HCT116 (cell line): ENCODE measurements at places on chromosomes 2 and 18. TPM values are rescaled to one million over a fixed set of nuclear protein-coding genes. Genes with fewer than 3 reads are reported as not detected.

NXPH2 gene
- not detected for total RNA-seq

GAL3ST2 gene
- 0.44 TPM for total RNA-seq

KCNIP3 gene
- total RNA-seq, result 3.1 TPM

DNA sequence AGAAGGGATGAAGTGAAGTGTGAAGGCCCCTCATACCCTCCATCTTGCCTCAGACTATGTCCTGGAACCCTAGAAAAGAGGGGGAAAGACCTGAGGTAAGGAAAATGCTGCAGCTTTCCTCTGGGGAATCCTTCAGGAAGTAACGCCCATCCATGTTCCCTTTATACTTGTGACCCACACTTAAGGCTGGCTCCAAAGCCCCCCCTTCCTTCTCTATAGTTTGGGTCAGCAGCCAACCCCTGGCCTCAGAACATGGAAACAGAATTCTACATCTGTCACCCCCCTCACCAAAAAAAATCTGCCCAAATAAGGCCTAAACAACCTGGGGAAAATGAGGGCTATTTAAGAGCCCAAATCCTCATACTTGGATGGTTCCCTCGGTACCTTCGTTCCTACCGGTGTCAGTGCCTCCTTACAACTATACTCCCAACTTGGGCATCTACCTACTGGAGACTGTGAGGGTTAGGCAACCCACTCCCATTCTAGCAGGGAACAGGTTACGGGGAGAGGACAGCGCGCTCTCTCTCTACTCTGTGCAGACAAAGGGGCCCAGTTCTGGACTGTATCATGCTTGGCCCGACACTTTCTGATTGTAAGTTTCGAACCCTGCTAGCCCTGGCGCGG, 689 bp downstream of the OST4 start:
- H3K4me1 ChIP-seq, result peaks cover 18% of the 10 kb centered on the region
- H3K27ac ChIP-seq, result peak overlapping the region; percentile 62
- no peaks in the 10 kb centered on the region for H3K27me3 ChIP-seq

- peaks cover 97% of the 10 kb centered on the region for H3K4me1 ChIP-seq
- H3K27me3 ChIP-seq, result no peaks in the 10 kb centered on the region
- H3K27ac ChIP-seq, result peak overlapping the region; percentile 99
Measured at GRCh38 chr2:168191955-168192785, 55.2 kb downstream of the STK39 start.

GALNT14 gene
- 11.2 TPM for total RNA-seq

DNA sequence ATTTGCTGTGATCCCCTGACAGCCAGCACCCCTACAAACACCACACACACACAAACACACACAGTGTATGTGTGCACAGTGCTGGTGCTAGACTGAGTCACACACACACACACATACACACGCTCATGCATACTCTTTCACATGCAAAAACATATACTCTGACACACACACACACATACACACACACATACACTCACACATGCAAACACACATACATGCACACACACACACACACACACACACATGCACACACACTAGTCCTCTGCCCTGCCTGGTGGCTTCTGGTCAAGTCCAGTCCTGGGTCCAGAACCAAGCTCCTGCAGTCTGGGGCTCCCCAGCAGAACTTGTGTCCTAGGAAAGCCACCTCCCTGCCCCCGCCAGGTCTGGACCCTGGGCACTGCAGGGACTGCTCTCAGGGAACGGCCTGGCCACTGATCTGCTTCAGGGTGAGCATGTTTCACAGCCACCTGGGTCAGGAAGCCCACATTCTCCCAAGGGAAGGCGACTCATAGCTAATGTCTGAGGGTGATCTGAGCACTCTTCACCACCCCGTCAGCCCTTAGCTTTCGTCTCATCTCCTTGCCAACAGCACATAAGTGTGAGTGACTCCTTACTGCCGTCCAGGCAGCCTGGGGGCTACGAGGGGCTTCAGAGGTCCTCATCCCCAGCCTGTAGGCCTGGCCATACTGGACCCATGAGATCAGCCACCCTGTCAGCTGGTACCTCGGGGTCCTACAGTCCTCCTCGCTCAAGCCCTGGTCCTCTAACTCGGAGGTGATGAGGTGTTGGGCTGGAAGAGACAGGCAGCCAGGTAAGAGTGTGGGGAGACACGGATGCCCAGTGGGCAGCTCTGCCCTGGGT, 88.1 kb downstream of the MCFD2 start:
- no peaks in the 10 kb centered on the region for H3K27me3 ChIP-seq
- H3K4me1 ChIP-seq, result no peaks in the 10 kb centered on the region
- no peaks in the 10 kb centered on the region for H3K36me3 ChIP-seq
- no peak for DNase-seq
- no peak overlapping the region for H3K27ac ChIP-seq

GRCh38 chr2:172247203-172247602, 144.5 kb upstream of the DLX2 start:
- no peaks in the 10 kb centered on the region for H3K36me3 ChIP-seq
- peaks cover 63% of the 10 kb centered on the region for H3K4me1 ChIP-seq
- peak overlapping the region; percentile 6; the same call in 1 of the 2 replicates for H3K4me3 ChIP-seq
- peak overlapping the region; percentile 76 for H3K27ac ChIP-seq

RAB27B gene
- total RNA-seq, result 2.2 TPM

APOB gene
- total RNA-seq, result 1.6 TPM

WNT10A gene
- total RNA-seq, result 1.5 TPM

MCM6 gene
- 84.8 TPM for total RNA-seq

ATG9A gene
- total RNA-seq, result 51.8 TPM

DNA sequence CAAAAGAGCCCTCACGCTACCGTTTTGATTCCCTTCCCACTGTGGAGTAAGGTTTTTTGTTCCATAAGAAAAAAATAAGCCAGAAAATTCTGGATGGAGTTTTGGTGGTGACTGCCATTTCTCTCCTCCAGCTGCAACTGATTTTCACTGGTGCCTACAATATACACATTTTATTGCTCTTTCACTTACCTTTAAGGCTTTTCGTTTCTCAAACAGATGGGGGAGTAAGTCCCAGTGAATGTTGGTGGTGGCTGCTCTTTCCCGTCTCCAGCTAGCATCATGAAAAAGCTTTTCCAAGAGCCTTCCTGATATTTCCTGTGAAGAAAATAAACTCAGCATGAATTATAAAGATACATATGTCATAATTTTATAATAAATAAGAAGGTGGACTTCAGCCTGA, 932.5 kb upstream of the PIK3C3 start:
- H3K27ac ChIP-seq, result no peak overlapping the region
- H3K4me3 ChIP-seq, result no peak overlapping the region
- no peaks in the 10 kb centered on the region for H3K27me3 ChIP-seq
- H3K36me3 ChIP-seq, result no peaks in the 10 kb centered on the region
- DNase-seq, result no peak
- no peaks in the 10 kb centered on the region for H3K4me1 ChIP-seq

DNA sequence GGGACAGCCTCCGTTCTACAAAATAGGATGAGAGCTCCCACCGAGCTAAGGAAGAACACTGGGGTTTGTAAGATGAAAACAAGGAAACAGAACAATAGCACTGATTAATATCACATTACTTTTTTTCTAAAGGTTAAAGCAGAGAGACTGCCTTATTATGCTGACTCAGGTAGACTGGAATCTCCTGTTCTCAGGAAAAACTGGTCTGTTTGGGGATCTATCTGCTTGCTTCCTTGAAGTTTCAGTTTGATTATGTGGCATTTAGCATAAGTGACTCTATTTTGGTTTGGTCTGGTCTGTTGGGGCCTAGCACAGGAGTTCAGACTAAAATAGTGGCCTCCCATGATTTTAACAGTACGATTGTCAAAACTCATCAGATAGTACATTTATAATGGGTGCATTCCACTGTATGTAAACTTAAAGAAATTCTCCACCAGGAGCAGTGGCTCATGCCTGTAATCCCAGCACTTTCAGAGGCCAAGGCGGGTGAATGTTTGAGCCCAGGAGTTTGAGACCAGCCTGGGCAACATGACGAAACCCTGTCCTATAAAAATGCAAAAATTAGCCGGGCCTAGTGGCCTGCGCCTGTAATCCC, 64.1 kb upstream of the NDUFV2 start:
- peaks cover 15% of the 10 kb centered on the region for H3K4me1 ChIP-seq
- H3K27me3 ChIP-seq, result no peaks in the 10 kb centered on the region
- no peak for DNase-seq
- no peak overlapping the region for H3K27ac ChIP-seq
- no peaks in the 10 kb centered on the region for H3K36me3 ChIP-seq

DNA sequence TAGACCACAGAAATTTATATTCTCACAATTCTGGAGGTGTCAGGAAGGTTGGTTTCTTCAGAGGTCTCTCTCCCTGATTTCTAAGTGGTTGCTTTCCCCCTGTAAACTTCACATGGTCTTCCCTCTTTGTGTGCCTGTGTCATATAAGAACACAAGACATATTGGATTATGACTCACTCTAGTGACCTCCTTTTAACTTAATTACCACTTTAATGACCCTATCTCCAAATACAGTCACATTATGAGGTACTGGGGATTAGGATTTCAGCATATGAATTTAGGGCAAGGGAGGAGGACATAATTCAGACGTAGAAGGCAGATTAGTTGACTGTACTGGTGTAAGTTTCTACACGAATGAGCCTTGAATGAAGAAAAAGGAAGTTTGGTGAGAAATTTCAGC, 38.2 kb upstream of the EPHA4 start:
- no peak for DNase-seq
- H3K4me1 ChIP-seq, result no peaks in the 10 kb centered on the region
- H3K27me3 ChIP-seq, result peaks cover 28% of the 10 kb centered on the region
- H3K27ac ChIP-seq, result no peak overlapping the region

DNA sequence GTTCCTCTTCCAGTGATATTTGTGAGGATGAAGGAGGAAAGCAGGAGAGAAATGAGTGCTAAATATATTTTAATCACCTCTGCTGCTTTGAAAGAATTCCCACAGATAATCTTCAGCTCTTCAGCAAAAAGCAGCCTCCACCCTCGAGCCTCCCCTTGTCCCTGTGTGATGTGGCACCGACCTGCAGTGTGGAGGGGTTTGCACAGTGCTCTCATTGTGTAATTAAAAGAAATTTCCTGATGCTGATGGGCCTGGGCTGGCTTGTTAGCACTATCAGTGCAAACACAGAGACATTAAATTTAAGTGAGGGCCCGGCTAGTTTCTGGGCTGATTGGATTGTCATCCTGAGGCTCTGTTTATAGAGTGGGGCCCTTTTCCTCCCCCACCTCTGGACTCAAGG, 53.4 kb downstream of the KIF5C start:
- no peak overlapping the region for H3K4me3 ChIP-seq
- peaks cover 17% of the 10 kb centered on the region for H3K4me1 ChIP-seq
- H3K27ac ChIP-seq, result no peak overlapping the region
- DNase-seq, result no peak

TTR gene
- total RNA-seq, result 1.2 TPM

GRCh38 chr2:111705239-111705638, 178.8 kb downstream of the ANAPC1 start:
- no peak for DNase-seq
- peaks cover 60% of the 10 kb centered on the region for H3K4me1 ChIP-seq
- H3K4me3 ChIP-seq, result no peak overlapping the region

DNA sequence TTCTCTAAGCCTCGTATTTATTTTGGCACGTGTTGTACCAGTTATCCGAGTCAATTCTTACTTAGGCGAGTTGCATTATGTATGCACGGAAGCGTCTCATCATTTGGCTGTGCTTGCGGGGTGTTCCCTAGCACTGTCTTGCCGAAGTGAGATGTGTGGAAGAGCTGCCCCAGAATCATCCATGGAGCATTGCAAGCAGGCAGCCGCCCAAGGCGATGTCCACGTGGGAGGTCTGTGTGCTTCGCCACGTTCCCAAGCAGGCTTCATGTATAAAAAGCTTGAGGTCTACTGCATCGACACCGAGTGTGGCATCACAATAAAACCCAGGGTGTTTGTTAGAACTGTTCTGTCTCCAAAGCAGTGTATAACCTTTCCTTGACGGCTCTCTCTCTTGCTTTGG, 849.9 kb downstream of the DCDC2C start:
- no peak overlapping the region for H3K4me3 ChIP-seq
- H3K27me3 ChIP-seq, result no peaks in the 10 kb centered on the region
- DNase-seq, result no peak
- no peaks in the 10 kb centered on the region for H3K4me1 ChIP-seq
- H3K27ac ChIP-seq, result no peak overlapping the region
- H3K36me3 ChIP-seq, result no peaks in the 10 kb centered on the region

GTF2A1L gene
- total RNA-seq, result 0.22 TPM

DNA sequence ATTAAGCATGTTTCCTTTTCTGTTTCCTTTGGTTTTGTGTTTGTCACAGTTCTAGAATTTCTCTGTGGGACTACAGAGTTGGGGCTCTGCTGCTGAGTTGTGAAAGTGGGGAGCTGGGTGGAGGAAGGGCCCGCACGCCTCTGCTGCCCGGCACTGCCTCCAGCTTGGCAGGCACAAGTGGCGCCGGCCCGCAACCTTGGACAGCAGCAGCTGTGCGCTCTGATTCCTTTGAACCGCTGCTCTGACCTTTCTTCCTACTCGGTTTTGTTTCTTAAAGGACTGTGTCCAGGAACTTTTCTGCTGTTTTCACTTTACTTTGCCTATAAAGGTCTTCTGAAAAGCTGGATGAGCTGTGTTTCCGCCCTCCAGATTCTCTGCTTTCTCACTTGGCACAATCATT, 137.6 kb upstream of the ALPP start:
- no peaks in the 10 kb centered on the region for H3K27me3 ChIP-seq
- H3K27ac ChIP-seq, result no peak overlapping the region
- no peak overlapping the region for H3K4me3 ChIP-seq
- H3K4me1 ChIP-seq, result peaks cover 2% of the 10 kb centered on the region; the same call in 1 of the 2 replicates

DNA sequence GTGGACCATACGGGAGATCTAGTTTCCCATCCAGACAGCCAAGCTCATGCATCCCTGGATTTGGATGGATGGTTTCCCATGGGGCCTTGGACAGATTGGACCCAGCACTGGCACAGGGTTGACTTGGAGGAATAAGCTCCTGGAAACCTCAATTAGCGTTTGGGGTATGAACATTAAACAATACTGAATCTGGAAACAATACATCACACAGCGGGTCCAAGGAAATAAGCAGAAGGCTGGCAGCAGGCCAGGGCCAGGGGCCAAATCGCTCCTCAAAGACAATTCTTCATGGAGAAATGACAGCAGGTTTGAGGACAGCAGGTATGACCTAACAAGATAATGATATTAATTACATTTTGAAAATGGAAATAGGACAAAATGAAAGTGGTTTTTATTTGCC, 540.6 kb downstream of the RIT2 start:
- H3K27ac ChIP-seq, result no peak overlapping the region
- H3K27me3 ChIP-seq, result no peaks in the 10 kb centered on the region
- H3K4me3 ChIP-seq, result no peak overlapping the region
- no peaks in the 10 kb centered on the region for H3K36me3 ChIP-seq

BMP10 gene
- not detected for total RNA-seq

MOCOS gene
- total RNA-seq, result 12.1 TPM
